ENCODE measurements at places on chromosomes 12 and 14.

DNA sequence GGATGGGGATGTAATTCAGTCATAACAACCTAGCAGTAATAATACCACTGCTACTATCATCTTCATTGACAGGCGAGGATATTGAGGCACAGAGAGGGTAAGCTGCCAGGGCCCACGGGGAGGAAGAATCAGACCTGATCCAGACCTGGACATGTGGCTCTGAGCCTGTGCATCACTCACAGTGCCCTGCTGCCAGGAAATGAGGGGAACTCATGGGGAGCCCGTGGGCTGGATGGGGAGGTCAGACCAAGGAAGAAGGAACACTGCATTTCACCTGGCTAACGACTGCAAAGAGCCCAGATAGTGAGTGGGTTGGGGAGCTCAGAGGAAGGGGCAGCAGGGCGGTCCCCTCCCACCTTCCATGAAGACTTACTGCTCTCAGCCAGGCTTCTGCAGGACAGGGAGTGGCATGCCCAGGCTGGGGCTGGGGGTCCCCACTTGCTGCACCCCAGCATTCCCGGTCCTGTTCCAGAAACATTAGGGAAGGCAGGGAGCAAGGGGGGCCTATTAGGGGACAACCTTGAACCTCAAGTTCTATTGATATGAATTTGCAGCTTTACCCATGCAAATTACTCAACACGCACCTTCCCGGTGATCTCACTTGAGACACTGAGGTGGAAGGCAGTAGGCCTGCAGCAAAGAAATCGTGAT lies 37.7 kb downstream of the CALM1 start:
- no peak for DNase-seq

GRCh38 chr12:120757226-120757742 lies 31.7 kb downstream of the ACADS start:
- no peak for DNase-seq

DNA sequence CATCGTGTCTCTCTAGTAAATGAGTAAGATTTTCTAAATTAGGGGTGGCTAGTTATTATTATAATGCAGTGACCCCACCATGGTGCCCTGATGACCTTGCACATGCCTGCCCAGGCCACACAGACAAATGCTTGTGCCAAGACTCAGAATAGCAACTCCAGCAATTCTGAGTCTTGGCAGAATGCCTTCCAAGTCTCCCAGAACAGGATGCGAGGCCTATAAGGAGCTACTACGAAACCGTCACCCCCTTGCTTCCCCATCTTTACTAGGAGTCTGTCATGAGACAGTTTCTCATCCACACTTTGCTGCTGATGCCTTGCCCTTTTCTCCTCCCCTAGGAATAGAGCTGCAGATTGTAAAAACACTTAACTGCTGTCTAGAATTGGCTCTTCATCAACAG lies 559.9 kb downstream of the TRHDE start:
- no peak for DNase-seq

GRCh38 chr14:60753264-60754119 lies 18.9 kb downstream of the MNAT1 start:
- no peak for DNase-seq

DNA sequence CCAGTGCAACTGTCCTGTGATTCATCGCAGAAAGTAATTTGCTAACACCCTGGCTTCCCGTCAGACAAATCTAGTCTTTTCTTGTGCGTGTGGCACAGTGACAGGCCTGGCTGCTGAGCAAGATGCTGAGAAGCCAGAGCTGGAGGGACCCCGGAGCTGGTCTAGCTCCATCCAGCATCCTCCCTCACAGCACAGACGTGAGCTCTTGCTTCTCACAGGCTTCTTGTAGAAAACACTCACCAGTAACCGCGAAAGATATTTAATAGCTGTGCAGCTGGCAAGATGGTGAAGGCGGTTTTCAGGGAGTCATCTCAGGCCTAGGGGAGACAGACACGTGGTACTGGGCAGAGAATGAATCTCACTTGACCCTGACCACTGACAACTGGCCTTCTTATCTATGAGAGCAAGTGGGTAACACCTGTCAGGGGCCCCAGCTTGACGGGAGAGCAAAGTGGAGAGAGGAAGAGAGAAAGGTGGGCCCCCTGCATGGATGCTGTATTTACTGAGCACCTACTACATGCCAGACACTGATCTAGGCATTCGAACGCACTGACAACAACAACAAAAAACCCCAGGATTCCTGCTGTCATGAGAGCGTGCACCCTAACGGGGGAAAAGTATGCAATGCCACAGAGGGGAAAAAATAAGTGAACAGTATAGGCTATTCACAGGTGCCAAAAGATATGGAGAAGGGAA lies 63.3 kb downstream of the CCDC88C start:
- DNase-seq, result no peak

GRCh38 chr12:9725213-9725870 lies 7.6 kb downstream of the CLECL1 start:
- no peak for DNase-seq

DNA sequence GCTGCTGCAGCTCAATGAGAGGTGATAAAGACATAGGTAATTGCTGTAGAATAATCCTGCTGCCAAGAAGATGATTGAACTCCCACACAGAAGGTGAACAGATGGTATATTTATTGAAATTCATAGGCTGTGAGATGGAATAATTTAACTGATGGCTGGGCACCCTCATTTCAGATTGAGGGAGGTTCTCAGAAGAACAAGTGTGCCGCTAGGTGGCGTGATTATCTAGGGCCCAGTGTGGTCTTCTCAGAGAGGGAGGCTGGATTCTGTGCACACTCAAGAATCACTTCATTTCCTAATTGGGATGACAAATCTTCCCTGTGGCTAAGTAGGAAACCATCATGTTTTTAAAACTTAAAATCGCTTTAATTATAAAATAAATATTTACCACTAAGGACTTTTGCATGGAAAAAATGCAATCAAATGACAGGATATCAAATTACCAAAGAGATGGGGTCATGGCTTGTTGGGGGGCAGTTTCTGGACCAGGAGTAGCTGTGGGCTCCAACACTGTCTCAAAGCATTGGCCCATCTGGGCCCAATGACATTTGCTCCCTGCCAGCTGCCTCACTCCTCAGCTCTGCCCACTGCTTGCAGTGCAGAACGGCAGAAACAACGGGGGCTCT lies 132.3 kb downstream of the SNAPC1 start:
- peak; percentile 54 for DNase-seq

DNA sequence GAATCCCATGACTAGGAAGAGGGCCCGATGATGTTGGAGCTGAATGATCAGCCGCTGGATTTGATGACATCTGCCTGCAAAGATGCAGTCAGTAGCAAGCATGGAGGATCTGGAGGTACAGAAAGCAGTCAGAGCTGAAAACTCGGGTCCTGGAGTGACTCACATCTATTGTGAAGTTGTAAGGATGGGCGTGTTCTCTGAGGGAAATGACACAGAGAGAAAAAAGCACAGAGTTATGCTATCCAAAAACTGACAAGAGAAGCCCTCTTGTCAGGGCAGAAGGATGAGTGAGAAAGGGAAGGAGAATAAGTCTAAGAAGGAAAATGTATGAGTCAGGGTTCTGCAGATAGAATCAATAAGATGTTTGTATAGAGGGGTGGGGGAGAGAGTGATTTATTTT lies 380.4 kb upstream of the CCDC196 start:
- peak; percentile 3 for DNase-seq

DNA sequence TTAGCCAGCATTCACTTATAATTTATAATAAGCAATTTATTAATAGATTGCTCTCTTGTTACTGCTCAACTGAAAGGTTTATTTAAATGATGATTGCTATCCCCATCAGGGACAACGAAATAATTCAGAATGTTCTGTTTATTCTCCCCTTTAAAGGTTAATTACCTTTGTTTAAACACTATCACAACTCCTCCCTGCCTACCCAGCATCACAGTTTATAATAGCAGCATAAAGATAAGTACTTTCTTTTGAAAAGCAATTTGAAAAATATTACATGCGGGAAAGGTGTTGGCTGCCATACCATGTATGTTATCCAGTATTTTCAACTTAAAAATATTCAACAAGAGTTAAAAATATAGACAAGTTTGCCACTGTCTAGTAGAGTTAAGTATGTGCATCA lies 30.6 kb downstream of the SCAF11 start:
- no peak for DNase-seq

- no peak for DNase-seq
These were observed 90.0 kb upstream of the PLEKHA5 start for GRCh38 chr12:19039515-19039914.

DNA sequence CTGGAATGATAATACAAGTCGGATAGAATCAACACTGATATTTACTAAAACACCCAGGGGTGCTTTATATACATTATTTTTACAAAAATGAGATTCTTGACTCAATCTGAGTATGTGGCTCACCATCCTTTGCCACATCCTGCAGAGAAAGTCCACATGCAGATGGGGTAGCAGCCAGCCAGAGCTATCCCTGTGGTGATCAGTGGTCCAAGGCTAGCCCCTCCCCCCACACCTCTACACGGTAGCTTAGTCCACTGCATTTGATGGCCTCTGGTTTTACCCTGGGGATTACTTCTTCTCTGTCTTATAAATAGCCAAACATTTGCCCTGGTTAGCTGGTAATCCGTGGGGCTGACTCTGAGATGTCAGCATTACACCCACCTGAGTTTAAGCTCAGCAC lies 28.1 kb upstream of the TTC7B start:
- no peak for DNase-seq

DNA sequence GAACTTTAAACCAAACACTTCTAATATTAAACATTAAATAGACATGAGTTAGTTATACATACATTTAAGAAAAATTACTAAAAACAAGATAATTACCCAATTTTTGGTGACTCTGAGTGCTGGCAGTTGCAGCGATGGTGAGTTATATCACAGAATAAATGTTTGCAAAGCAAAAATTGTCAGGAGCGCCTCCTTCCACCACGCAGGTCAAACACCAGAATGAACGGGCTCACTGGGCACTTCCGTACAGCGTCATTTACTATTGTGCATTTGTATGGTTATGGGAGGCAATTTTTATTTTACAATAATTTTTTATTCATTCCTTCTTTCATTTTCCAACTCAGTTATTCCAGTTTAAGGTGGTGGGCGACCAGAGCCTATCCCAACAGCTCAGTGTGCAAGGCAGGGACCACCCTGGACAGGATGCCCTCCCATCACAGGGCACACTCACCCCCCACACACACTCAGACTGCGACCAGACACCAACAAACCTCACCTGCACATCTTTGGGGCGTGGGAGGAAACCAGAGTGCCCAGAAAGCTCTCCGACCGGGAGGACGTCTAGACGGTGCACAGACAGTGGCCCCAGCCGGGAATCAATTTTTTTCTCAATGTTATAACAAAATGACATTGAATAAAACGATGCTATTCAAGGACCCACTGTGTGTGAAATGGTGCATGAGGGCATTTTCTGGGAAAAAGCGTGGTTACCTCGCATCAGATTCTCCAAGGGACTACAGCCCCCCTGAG lies 67.2 kb downstream of the TESC start:
- no peak for DNase-seq

Measured in fibroblast of the conjunctiva (primary cell).